ENCODE measurements at places on chromosomes 12 and 14. TPM values are rescaled to one million over a fixed set of nuclear protein-coding genes. Genes with fewer than 3 reads are reported as not detected.

GRCh38 chr12:78931466-78931990 is 67.0 kb downstream of the SYT1 start:
- no peak for DNase-seq

- DNase-seq = peak; percentile 64
Observed at GRCh38 chr12:13000925-13001774, 1.1 kb upstream of the HEBP1 start.

GRCh38 chr12:105436636-105437035 is 106.1 kb downstream of the C12orf75 start:
- DNase-seq = no peak

GRCh38 chr12:11162502-11162901 is 8.5 kb upstream of the SMIM10L1 start:
- no peak for DNase-seq

DNA sequence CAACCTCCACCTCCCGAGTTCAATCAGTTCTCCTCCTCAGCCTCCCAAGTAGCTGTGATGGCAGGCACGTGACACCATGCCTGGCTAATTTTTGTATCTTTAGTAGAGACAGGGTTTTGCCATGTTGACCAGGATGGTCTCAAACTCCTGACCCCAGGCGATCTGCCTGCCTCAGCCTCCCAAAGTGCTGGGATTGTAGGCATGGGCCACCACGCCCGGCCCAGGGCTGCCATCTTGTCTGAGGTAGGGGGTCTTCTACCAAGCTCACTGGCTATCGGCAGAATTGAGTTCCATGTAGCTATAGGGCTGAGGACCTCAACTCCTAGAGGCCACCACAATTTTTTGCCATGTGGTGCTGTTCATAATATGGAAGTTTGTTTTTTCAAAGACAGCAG is 115.6 kb downstream of the EGLN3 start:
- DNase-seq = no peak

DNA sequence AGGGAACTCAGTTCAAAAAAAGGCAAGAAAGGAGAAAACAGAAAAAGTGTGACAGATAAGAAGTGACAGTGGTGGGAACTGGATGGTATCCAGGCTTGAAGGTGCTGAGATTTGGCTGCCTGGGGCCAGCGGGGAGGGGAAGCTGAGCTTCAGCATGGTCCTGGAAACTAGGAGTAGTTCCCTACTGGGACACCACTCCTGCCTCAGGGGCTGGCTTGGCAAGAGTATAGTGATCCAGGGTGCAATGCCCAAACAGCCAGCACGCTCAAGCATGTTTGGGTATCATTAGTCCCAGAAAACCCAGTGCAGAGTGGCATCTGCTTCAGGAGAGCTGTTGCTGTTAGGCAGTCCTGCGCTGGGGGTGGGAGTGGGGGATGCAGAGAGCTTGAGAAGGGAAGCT is 49.5 kb upstream of the KTN1 start:
- no peak for DNase-seq

GRCh38 chr14:55297611-55298499 is 26.6 kb downstream of the FBXO34 start:
- DNase-seq = peak; percentile 61

GRCh38 chr12:50196537-50196936 is 29.4 kb upstream of the CERS5 start:
- DNase-seq = no peak

- DNase-seq = no peak
Observed at GRCh38 chr12:101648195-101648594, 49.2 kb upstream of the CHPT1 start.

- DNase-seq = no peak
Observed at GRCh38 chr12:42828836-42829235, 239.3 kb upstream of the PRICKLE1 start.

- peak; percentile 74 for DNase-seq
Observed at GRCh38 chr12:47812797-47813510, 6.7 kb downstream of the HDAC7 start.

- no peak for DNase-seq
Observed at GRCh38 chr12:132029503-132030300, 80.0 kb downstream of the EP400 start.

GRCh38 chr12:27592548-27592947 is 68.5 kb downstream of the PPFIBP1 start:
- no peak for DNase-seq

- no peak for DNase-seq
Observed at GRCh38 chr14:35944847-35945246, 118.7 kb downstream of the BRMS1L start.

- no peak for DNase-seq
Observed at GRCh38 chr12:2233034-2233433, 180.2 kb downstream of the CACNA1C start.

- no peak for DNase-seq
Observed at GRCh38 chr14:75513911-75514672, 8.2 kb upstream of the BATF start.

Gene PTPN6
- 21.0 TPM for polyA plus RNA-seq

Gene MYO1H
- 0.39 TPM for polyA plus RNA-seq

Gene STYK1
- polyA plus RNA-seq = 0.59 TPM

Gene OR6C68
- not detected for polyA plus RNA-seq

Gene MAP3K9
- polyA plus RNA-seq = 5.4 TPM

Gene AMHR2
- polyA plus RNA-seq = 2.3 TPM
